ENCODE measurements at places on chromosomes 5 and 9. TPM values are rescaled to one million over a fixed set of nuclear protein-coding genes. Genes with fewer than 3 reads are reported as not detected.

- no peak for DNase-seq
Observed at GRCh38 chr9:70156729-70157128, 102.0 kb upstream of the SMC5 start.

Gene ANKRD18B
- not detected for total RNA-seq

Gene CCDC127
- total RNA-seq = 1.2 TPM

Gene DOLK
- 6.6 TPM for total RNA-seq

DNA sequence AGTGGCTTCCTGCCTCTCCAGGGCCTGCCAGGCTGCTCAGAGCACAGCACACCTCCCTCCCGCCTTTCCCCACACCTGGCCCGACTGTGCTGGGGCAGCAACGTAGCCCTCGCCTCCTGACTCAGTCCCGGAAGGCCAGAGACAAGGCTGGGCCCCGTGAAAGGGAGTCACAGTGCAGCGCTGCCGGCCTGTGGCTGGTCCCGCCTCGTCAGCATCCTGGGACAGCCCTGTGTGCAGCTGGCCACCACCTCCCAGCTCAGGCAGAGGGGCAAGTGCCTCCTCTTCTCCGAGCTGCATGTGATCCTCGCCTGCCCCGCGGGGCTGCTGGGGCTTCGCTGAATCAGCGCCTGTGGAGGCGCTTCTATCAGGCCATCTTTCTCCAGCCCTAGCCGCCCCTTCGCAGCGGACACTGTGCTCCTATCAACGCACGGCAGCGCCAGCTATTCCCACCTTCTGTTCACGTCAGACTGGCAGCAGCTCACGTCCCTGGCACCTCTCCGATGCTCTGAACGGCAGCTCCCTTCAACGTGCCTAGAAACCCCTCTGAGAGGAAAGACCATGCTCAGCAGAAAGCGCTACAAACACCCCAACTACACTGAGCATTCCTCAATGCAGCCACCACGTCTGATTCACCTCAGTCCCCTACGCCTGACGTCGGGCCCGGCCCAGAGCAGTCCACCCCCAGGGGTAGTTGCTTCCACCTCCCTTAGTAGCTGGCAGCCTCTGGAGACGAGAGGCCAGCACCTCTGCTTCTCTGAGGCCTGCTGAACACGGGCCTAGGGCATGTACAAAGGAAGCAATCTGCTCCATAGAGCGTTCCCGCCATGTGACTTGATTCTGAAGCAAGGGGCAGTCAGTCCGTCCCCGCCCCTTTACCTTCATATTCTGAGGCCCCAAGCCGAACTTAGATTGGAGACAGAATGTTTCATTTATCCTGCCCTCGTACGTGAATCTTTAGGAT lies 78.8 kb downstream of the GPR21 start:
- DNase-seq = no peak

DNA sequence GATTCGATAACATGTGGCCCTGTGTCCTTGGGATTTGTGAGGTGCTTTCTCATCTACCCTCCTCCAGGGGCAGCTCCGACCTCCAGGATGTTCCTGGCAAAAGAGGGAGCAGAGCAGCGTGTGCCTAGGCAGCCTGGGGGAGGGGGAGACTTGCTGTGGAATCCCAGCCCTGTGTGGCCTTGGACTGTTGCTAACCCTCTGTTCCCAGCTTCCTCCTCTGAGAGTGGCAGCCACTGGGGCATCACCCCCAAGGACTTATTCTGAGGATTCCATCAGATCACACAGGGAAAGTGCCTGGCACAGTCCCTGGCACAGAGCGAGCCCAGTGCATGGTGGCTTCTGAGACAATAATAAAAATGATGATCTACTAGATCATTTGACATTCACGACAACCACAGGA lies 265.1 kb upstream of the MVB12B start:
- DNase-seq = no peak

Gene RPS23
- 617 TPM for total RNA-seq

DNA sequence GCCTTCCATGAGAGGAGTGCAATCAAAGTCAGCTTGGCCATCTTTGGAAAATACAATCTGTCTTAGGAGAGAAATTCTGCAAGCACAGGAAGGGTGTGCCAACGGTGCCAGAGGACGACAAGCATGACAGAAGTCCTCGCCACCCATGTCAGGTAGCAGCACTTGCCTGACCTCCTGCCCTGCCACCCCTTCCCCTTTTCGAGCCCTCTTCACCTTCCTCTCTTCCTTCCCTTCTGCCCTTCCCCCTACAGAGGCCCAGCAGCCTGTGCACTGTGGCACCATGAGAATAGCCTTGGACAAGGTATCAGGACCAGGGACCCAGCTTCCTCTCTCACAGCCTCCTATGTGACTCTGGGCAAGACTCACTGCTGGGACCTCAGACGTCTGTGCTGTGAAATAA lies 5.3 kb upstream of the UBE2QL1 start:
- no peak for DNase-seq

All from right lobe of liver (tissue), 6 donors.